Upper lobe of right lung (tissue), 1 donor: ENCODE measurements at places on chromosomes 7 and 10. TPM values are rescaled to one million over a fixed set of nuclear protein-coding genes. Genes with fewer than 3 reads are reported as not detected.
A peak's percentile ranks its signal among the peaks of the same experiment; 100 is the strongest.

NPFFR1 gene
- 1.1 TPM for total RNA-seq

MRLN gene
- not detected for total RNA-seq

RNF133 gene
- total RNA-seq, result 1.2 TPM

SOSTDC1 gene
- 3.7 TPM for total RNA-seq

TAS2R3 gene
- 1.6 TPM for total RNA-seq

OPN4 gene
- not detected for total RNA-seq

EGR2 gene
- 41.4 TPM for total RNA-seq

SLC26A4 gene
- 1.0 TPM for total RNA-seq

PTPRZ1 gene
- total RNA-seq, result 3.6 TPM

PNLIP gene
- not detected for total RNA-seq

SHH gene
- 10.1 TPM for total RNA-seq

HABP2 gene
- 3.6 TPM for total RNA-seq

DNA sequence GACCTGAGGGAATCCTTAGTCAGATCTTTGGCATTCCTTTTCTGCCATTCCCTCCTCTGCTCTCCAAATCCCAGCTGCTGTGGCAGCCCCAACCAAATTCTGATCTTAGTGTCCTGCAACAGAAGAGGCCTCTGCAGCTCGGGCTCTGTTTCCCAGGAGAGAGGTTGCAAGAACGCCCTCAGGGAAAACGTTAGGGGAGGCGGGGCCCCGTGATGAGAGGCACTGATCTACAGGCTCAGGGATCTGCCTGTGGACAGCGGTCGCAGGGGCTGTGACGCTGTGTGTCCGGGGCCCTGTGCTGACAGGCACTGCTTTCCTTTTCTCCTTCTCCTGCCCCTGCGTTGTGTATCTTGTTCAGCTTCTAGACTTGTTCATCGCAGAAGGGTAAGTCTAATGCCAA, 57.3 kb upstream of the DPYSL4 start:
- H3K27ac ChIP-seq, result no peak overlapping the region
- H3K27me3 ChIP-seq, result peaks cover 26% of the 10 kb centered on the region
- no peak for DNase-seq
- no peak overlapping the region for H3K4me3 ChIP-seq

DNA sequence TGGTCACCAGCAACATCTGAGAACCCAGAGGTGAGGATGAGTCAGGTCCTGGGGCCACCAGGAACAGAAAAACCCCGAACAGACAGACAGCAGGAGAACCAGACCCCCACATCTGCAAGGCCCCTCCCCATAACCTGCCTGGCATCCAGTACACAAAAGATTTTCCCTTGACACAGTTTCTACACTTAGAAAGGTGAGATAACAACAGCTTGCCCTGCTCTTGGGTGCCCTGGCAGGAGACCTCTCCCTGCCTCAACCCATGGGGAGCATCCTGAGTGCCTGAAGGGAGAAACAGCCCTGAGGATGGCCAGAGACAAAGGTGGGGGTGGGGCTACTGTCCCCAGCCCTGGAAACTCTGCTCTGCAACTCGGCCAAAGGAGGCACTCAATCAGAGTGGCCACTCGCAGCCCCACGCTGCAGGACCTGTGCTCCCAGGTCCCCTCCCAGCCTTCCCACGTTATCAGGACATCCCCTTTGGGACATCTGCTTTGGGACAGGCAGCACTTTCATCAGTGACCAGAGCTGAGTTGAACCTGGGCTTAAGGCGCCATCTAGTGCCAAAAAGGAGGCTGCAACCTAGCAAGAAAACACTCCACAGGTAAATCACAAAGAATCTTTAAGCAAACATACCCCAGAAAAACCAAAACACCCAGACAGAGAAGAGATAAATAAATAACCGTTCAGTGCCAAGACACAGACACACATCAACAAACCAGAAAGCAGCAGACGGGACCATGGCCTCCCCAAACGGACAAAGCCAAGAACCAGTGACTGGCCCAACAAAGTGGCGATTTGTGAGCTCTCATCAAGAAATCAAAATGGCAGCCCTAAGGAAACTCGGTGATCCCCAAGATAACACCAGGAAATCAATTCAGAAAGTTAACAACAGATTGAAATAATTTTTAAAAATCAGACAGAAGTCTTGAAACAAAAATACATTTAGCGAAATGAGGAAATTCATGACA, 233.7 kb downstream of the PTPRN2 start:
- peak; percentile 45 for DNase-seq
- H3K4me3 ChIP-seq, result no peak overlapping the region
- no peaks in the 10 kb centered on the region for H3K4me1 ChIP-seq
- H3K36me3 ChIP-seq, result no peaks in the 10 kb centered on the region

DNA sequence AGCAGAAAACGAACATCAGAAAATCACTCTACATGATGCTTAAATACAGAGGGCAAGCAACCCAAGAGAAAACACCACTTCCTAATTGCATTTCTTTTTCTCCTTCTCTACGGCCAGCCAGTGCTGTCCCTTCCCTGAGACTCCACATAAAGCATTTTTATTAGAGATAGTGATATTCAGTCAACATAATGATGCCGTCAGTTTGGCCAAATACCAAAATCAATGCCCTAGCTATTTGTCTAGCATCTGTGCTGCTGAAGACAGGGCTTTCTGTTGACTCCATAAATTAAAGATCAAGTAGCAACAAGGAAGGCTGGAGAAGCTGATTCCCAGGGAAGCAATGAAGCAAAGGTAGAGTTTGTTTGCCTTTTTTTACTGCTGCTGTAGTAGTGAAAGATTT, 1024.9 kb downstream of the REEP3 start:
- H3K4me1 ChIP-seq, result no peaks in the 10 kb centered on the region
- no peak for DNase-seq
- no peaks in the 10 kb centered on the region for H3K36me3 ChIP-seq
- H3K4me3 ChIP-seq, result no peak overlapping the region
- H3K27me3 ChIP-seq, result no peaks in the 10 kb centered on the region
- H3K27ac ChIP-seq, result no peak overlapping the region

GRCh38 chr7:151925446-151926335, 30.6 kb upstream of the GALNTL5 start:
- H3K4me1 ChIP-seq, result peaks cover 15% of the 10 kb centered on the region
- H3K36me3 ChIP-seq, result no peaks in the 10 kb centered on the region
- H3K27ac ChIP-seq, result no peak overlapping the region
- no peak overlapping the region for H3K4me3 ChIP-seq

- H3K27ac ChIP-seq, result no peak overlapping the region
- H3K36me3 ChIP-seq, result no peaks in the 10 kb centered on the region
- no peak overlapping the region for H3K4me3 ChIP-seq
- no peak for DNase-seq
Measured at GRCh38 chr10:89043052-89043451, 52.5 kb downstream of the FAS start.

DNA sequence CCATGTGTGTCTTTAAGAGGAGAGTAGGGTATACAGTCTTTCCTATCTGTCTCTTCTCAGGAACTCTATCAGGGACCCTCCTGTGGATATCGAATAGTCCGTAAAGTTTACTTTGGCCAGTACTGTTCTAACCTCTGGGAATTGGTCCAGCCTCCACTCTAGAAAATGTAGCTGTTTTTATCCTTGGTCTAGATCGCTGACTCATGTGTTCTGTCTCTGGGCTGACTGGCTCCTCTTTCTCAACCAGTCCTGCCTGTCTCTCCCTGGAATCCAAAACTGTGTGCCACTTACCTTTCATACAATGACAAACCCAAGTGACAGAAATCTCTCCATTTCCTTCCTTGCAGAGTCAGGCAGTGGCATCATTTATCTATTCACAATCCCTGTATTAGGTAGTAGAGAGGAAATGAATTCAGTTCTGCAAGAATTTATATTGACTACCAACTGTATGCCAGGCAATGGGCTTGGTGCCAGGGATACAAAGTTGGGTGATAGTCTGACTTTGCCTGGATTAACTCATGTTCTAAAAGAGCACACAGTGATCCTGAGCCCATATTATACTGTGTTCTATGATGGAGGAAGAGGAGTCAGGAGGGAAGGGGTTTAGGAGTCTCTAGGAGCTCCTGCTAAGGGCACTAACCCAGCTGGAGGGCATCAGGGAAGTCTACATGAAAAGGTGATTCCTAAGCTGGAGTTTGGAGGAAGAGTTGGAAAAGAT, 232.7 kb downstream of the LRMDA start:
- no peaks in the 10 kb centered on the region for H3K27me3 ChIP-seq
- peaks cover 16% of the 10 kb centered on the region for H3K4me1 ChIP-seq
- no peak overlapping the region for H3K4me3 ChIP-seq
- no peak for DNase-seq
- H3K27ac ChIP-seq, result peak overlapping the region; percentile 65
- H3K36me3 ChIP-seq, result no peaks in the 10 kb centered on the region

- H3K4me3 ChIP-seq, result no peak overlapping the region
- H3K27ac ChIP-seq, result no peak overlapping the region
- peaks cover 10% of the 10 kb centered on the region for H3K4me1 ChIP-seq
- H3K27me3 ChIP-seq, result no peaks in the 10 kb centered on the region
Measured at GRCh38 chr7:107505997-107506673, 36.3 kb downstream of the GPR22 start.

- no peak overlapping the region for H3K4me3 ChIP-seq
- no peaks in the 10 kb centered on the region for H3K27me3 ChIP-seq
- H3K36me3 ChIP-seq, result no peaks in the 10 kb centered on the region
- H3K4me1 ChIP-seq, result no peaks in the 10 kb centered on the region
- H3K27ac ChIP-seq, result no peak overlapping the region
- DNase-seq, result no peak
Measured at GRCh38 chr10:104092749-104093148, 7.1 kb upstream of the COL17A1 start.

- no peaks in the 10 kb centered on the region for H3K27me3 ChIP-seq
- DNase-seq, result no peak
- H3K4me3 ChIP-seq, result no peak overlapping the region
- H3K27ac ChIP-seq, result no peak overlapping the region
- no peaks in the 10 kb centered on the region for H3K36me3 ChIP-seq
Measured at GRCh38 chr10:4159173-4159572, 374.2 kb upstream of the KLF6 start.
